Panc1 (cell line): ENCODE measurements at places on chromosomes 6 and 20. TPM values are rescaled to one million over a fixed set of nuclear protein-coding genes. Genes with fewer than 3 reads are reported as not detected.

GRCh38 chr6:53139841-53140413 lies 8.7 kb downstream of the GCM1 start:
- peaks cover 15% of the 10 kb centered on the region; the same call in 1 of the 2 replicates for H3K27me3 ChIP-seq
- H3K4me3 ChIP-seq: no peak overlapping the region
- H3K27ac ChIP-seq: no peak overlapping the region
- H3K36me3 ChIP-seq: no peaks in the 10 kb centered on the region
- no peak for DNase-seq

DNA sequence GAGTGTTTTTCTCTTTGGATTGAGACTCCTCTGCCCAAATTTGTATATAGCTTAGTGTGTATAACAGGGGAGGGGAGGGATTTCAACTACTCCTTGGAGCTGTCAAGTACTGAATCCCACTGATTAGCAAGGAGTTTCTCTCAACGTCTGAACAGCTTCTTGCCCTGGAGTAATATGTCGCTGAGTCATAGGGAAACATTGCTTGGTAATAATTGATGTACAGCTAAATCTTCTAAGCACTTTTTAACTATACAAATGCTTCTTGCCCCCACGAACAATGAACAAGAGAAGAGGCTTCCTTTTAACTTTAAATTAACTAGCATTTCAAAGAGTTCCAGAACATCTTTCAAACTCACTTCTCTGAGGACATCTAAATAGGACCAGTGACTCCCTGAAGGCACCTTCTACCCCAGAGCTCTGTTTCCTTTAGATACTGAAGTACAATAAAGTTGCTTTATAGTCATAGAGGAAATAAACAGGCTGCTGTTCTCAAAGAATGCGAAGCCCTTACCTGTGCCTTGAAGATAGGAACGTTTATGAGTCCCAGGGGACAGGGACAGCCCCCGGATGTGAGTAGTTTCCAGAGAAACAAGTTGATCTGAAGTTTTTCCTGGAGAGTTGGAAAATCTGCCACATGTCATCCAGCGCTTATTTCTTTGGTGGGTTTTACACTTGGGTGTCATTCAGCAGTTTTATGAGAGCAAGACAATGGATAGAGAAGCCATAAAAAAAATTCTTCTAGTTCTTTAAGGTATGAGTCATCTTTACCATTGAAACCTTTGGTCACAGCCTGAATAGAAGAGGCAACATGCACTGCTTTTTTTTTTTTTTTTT lies 462.5 kb upstream of the BTBD3 start:
- H3K27me3 ChIP-seq: no peaks in the 10 kb centered on the region
- H3K4me3 ChIP-seq: peak overlapping the region; percentile 13
- peak; percentile 36 for DNase-seq
- peaks cover 23% of the 10 kb centered on the region for H3K4me1 ChIP-seq

- DNase-seq: peak; percentile 27
- no peaks in the 10 kb centered on the region; the same call in 1 of the 2 replicates for H3K36me3 ChIP-seq
- H3K27me3 ChIP-seq: no peaks in the 10 kb centered on the region
- H3K27ac ChIP-seq: no peak overlapping the region
- H3K4me1 ChIP-seq: no peaks in the 10 kb centered on the region
- H3K4me3 ChIP-seq: no peak overlapping the region
Observed at GRCh38 chr6:593139-593906, 63.6 kb downstream of the HUS1B start.

DNA sequence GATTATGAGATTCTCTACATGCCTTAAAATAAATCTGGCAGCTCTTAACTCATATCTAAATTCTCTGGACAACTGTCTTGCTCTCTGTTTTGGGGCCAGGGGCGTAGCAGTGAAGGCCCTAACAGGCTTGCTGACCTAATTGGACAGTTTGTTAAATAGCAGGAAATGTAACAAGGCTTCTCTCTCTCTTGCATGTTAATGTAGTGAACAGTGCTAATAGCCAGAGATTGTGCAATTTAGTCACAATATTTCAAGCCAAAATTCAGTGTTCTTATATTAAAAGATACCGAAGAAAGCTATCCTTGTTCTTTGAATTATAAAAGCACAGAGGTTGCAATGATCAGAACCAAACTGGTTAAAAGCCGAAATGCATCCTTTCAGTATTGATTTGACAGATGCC lies 3.0 kb downstream of the PPP1R3D start:
- peaks cover 4% of the 10 kb centered on the region for H3K36me3 ChIP-seq
- no peak overlapping the region for H3K4me3 ChIP-seq
- H3K27me3 ChIP-seq: no peaks in the 10 kb centered on the region
- H3K4me1 ChIP-seq: peaks cover 51% of the 10 kb centered on the region
- DNase-seq: no peak

DNA sequence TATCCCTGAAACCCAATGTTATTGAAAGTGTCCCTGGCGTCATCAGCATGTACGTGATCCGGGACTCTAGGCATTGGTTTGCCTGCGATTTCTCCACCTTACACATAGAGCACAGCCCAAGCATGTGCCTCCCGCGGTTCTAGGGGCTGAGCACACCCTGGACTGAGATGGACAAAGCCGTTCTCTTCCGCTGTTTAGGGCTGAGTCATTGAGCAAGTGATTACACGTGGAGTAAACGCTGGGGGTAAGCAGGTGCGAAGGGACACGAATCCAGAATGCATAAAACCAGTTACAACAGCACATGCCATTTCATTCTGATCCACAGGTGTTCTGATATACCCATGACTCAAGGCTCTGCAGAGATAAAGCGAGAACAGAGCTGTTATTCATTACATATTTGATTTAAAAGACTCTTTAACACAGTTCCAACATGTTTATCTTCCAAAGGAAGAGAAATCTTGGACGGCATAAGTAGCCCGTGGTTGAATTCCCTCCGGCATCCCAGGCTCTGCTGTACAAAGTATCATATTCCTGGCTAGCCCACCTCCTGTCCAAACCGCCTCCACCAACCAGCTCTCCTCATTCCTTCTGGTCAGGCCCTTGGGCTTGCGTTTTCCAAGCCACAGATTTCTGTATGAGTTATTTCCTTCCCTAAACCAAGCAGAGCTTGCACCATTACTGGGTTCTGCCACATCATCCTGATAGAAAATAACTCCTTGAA lies 36.1 kb upstream of the THBS2 start:
- no peak overlapping the region for H3K27ac ChIP-seq
- no peaks in the 10 kb centered on the region for H3K27me3 ChIP-seq
- no peak overlapping the region for H3K4me3 ChIP-seq
- no peaks in the 10 kb centered on the region for H3K36me3 ChIP-seq

DNA sequence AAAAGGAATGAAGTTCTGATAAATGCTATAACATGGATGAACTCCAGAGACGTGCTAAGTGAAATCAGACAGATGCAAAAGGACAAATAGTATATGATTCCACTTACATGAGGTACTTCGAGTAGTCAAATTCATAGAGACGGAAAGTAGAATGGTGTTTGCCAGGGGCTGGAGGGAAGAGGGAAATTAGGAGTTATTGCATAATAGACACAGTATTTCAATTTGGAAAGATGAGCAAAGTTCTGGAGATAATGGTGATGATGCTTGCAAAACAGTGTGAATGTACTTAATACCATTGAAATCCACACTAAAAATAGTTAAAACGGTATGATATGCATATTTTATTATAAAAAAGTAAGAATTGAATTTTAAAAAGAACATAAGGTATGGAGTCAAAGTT lies 84.9 kb upstream of the STXBP5 start:
- no peaks in the 10 kb centered on the region; the same call in 1 of the 2 replicates for H3K4me1 ChIP-seq
- DNase-seq: no peak
- H3K4me3 ChIP-seq: no peak overlapping the region
- no peaks in the 10 kb centered on the region for H3K36me3 ChIP-seq

DNA sequence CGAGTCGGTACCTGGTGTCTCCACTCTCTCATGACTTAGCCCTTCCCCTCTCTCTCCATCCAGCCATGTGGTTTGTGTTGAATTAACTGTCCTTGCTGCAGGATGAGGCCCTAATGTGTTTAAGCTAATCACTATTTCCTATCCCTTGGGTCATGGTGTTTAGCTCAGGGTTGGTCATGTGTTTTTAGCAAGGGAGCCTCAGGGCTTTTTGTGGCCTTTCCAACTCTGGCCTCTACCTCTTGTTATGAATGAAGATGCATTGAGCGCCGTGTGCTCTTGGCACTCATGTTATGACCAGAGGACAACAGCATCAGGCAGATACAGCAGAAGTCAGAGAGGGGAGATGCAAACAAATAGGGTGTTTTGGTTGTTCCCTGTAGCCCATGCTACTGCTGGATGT lies 674.2 kb upstream of the FLRT3 start:
- DNase-seq: no peak
- H3K27me3 ChIP-seq: no peaks in the 10 kb centered on the region
- H3K36me3 ChIP-seq: no peaks in the 10 kb centered on the region

DNA sequence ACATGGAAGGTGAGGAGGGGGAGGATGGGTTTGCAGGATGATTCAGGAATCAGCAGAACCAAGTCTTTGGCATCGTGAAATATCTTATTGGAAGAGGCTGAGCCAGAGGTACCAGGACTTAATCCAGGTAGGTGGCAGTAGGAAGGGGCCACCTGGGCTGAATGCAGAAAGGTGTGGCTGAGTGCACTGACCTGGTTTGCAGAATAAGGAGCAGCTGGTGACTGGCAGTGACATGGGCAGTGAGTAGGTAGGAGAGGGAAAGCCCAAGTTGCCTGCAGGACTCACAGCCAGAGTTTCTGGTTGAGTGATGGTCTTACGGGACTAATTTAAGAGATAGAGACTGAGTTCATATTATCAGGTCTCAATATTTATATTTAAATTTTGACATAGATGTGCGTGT lies 1.1 kb upstream of the PBOV1 start:
- H3K36me3 ChIP-seq: no peaks in the 10 kb centered on the region
- H3K4me3 ChIP-seq: no peak overlapping the region
- no peak overlapping the region for H3K27ac ChIP-seq
- DNase-seq: no peak
- H3K27me3 ChIP-seq: no peaks in the 10 kb centered on the region

DNA sequence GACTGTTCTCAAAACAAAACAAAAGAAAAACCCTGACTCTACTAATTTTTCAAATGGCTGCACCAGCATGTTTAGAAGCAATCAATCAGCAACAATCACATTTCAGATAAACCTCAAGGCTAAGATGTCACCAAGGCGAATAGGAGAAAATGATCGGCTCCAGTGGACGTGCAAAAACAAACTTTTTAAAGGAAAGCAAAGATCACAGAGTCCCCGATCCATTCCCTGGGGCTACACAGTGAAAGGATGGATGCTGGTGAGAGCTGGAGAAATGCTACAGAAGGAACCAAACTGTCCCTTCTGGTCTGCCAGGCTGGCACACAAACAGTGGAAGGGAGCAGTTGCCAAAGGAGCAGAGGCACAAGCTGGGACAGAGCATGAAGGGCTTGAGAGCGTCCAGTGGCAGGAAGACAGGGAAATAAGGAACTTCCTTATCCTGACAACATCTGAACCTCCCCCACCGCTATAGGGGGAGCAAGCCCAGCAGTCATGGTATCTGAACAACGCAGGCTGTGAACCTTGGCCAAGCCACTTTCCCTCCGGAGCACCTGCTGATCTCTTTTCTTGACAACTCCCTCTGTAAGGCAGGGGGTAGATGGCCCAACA lies 73.7 kb upstream of the HIVEP1 start:
- H3K27ac ChIP-seq: no peak overlapping the region
- H3K4me3 ChIP-seq: no peak overlapping the region
- no peaks in the 10 kb centered on the region for H3K36me3 ChIP-seq
- no peaks in the 10 kb centered on the region for H3K27me3 ChIP-seq
- H3K4me1 ChIP-seq: no peaks in the 10 kb centered on the region

DNA sequence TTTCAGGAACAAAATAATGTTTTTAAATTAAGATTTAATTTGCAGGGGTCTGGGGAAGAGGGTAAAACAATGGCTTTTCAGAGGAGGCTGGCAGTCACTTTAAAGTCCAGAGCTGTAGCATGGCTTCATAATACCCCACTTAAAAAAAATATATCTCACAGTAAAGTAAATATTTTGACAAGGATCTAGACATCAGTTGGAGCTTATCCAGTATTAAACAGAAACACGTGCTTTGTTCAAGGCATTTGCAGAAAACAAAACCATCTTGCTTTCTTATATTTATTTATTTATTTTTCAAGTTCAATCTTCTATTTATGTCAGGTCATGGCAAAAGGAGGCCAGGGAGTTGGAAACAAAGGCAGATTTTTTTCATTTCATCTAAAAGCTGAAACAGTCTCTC lies 53.3 kb upstream of the PRL start:
- no peak overlapping the region for H3K27ac ChIP-seq
- H3K4me1 ChIP-seq: no peaks in the 10 kb centered on the region
- H3K4me3 ChIP-seq: no peak overlapping the region
- no peaks in the 10 kb centered on the region for H3K27me3 ChIP-seq
- H3K36me3 ChIP-seq: no peaks in the 10 kb centered on the region
- DNase-seq: no peak

DNA sequence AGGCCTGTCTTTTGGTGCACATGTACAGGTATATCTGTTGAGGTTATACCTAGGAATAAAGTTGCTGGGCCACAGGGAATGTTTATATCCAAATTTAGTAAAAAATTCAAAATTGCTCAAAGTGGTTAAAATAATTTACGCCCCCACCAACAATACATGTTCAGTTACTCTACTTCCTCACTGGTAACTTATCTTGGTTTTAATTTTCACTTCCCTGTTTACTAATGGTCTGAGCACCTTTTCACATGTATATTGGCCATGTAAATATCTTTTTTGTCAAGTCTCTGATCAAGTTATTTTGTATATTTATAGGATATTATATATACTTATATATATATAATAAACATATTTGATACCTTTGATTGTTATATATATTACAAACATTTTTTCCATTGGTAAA lies 9.7 kb downstream of the PDE7B start:
- H3K4me3 ChIP-seq: no peak overlapping the region
- no peaks in the 10 kb centered on the region for H3K4me1 ChIP-seq
- no peak overlapping the region for H3K27ac ChIP-seq
- no peaks in the 10 kb centered on the region for H3K27me3 ChIP-seq
- DNase-seq: no peak

DNA sequence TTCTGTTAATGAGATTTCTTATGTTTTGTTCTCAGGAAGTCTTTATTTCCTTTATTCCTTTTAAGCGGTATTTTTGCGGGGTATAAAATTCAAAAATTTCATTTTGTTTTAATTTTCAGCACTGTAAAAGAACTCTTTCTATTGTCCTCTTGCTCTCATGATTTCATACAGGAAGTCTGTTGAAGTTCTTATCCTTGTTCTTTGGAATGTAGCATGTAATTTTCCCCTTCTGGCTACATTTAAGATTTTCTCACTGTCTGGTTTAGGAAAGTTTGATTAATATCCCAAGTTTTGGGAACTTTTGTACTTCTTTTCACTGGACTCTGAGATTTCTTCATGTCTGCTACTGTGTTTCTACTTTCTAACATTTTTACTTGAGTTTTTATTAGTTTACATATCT lies 581.4 kb upstream of the GJE1 start:
- no peak overlapping the region for H3K4me3 ChIP-seq
- DNase-seq: no peak

- H3K4me1 ChIP-seq: peaks cover 27% of the 10 kb centered on the region
- H3K27me3 ChIP-seq: no peaks in the 10 kb centered on the region
- H3K27ac ChIP-seq: peak within 1 kb of the TSS; percentile 98
- peak; percentile 98 for DNase-seq
- H3K4me3 ChIP-seq: peak within 1 kb of the TSS; percentile 89
- H3K36me3 ChIP-seq: no peaks in the 10 kb centered on the region
Observed at GRCh38 chr6:33391278-33391921, at the start of gene KIFC1. Gene KIFC1, plus strand, starts transcription at chr6:33391823. Its CDS starts 163 bp downstream, at chr6:33391986.

KAT14 gene
- 12.7 TPM for total RNA-seq

AKAP12 gene
- total RNA-seq: 267 TPM

SLC17A9 gene
- 0.28 TPM for total RNA-seq

CLIC5 gene
- total RNA-seq: 0.05 TPM

NOX3 gene
- not detected for total RNA-seq
